ENCODE measurements at places on chromosomes 2 and 18.
A peak's percentile ranks its signal among the peaks of the same experiment; 100 is the strongest.

DNA sequence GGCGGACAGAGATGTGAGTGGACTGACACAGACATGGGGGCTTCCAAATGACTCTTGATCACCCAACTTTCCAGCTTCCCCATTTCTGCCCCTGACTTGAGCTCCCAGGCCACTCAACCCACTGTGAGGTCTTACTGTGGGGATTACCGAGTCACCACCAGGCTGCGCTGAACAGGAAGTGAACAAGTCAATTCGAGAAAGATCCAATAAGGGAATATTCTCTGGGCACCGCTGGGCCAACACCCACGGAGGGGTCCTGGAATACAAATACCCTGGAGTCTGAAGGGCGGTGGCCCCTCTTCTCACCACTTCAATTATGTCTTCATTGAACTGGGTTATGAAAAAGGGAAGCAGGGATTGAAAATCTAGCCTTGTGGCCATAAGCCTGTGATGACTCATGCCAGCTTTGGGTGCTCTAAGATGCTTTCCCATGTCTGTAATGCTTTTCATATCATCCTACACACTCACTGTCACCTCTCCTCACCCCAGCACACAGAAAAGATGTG is 37.7 kb downstream of the BCL11A start:
- DNase-seq: no peak

DNA sequence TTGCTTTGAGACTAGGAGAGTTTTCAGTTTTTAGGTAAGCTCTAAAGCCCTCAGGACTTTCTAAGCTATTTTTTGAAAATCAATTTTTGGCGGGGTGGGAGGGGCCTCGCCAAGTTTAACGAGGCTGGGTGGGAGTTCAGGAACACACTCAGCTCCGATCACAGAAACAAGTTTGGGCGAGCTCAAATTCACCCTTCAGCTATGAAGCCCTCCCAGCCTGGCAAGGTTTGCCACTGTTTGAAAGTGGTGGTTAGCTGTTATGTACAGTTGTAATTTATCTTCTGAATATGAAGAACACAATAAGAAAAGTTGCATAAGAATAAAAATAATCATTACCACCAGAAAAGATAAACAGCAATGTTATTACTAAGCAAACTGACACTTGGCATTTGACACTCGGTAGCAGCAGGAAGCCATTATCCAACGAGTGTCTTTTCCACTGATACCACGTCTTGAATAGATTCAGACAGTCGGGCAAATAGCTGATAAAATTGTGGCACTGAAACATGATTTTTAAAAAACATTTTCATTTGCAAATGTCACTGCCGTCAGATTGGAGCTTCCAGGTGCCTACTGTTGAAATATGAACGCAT is 59.8 kb downstream of the KCTD1 start:
- DNase-seq: no peak

DNA sequence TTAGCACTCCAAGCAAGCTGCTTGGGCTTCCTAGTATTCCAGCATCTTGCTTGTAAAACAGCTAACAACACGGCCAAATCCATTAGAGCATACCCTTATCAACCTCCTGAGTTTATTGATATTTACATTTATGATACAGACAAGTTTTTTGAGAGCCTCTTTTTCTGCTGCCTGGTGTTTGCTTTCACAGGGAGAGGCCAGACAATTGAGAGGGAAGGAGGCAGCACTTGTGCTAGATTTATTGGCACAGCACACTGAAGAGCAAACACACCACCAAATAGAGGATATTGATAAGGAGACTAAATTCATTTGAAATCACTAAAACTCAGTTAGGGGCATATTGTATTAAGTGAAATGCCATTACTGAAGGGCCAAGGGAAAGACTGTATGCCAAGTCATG is 1142.3 kb upstream of the FANCL start:
- no peak for DNase-seq

GRCh38 chr2:160394153-160394552 is 99.5 kb downstream of the RBMS1 start:
- no peak for DNase-seq

DNA sequence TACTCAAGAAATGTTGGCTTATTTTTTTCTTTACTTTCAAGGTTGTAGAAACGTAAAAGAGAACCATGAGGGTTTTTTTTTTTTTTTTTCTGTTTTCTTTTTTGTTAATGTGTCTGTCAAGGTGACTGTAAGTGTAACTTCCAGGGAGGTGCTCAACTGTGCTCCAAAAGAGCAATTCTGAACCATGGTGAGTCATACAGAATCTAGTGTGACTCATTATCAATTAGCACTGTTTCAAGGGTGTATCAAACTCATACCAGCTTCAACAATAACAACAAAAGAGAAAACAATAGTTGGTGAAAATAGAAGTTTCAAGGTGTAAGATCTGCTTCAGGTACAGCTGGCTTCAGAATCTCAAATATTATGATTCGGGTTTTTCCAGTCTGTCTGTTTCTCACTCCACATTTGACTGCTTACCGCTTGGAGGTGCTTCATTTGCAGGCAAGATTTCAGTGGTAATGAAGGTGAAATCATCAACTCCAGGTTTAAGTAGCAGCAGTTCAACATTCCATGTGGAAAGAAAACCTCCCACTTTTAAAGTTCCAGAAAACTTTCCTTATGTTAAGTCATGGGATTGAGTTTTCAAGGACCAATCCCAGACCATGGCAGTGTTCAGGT is 850.6 kb downstream of the CNTNAP5 start:
- DNase-seq: no peak

DNA sequence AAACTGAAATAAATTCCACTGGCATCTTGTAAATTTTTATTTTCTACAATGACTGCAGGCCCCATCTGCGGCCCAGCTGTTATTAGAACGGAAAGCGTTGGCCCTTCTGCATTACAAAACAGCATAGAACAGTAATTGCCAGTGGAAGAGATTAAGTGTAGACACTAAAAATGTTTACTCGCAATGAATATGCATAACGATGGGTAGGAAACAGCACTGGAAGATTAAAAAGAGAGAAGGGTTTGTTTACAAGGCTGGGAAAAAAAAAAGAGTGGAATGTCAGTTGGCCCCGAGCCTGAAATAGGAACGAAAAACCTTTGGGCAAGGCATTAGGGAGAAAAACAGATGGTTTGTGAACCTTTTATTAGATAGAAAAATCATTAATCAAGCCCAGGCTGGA is 275.9 kb upstream of the TCF4 start:
- no peak for DNase-seq

DNA sequence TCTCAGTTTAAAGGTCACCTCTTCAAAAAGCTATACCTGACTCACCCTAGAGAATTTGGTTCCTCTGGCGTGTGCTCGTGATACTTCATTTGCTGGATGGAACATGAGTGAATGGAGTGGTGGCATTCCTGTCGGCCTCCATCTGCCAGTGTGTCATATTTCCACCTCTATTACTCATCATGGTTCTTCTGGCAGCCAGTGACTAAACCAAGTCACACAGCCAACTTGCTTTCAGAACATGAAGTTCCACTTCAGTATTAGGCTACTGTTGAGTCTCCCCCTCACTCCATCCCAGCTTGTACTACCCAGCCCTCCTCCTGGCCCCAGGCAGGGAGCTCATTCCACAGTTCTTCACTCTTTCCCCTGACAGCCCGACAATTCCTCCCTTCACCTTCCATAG is 169.8 kb downstream of the MREG start:
- no peak for DNase-seq

GRCh38 chr2:15971831-15972522 is 31.6 kb downstream of the MYCN start:
- DNase-seq: no peak

- DNase-seq: no peak
Measured at GRCh38 chr2:199336546-199336945, 121.2 kb downstream of the SATB2 start.

- DNase-seq: no peak
Measured at GRCh38 chr18:26821181-26821580, 44.3 kb downstream of the AQP4 start.

DNA sequence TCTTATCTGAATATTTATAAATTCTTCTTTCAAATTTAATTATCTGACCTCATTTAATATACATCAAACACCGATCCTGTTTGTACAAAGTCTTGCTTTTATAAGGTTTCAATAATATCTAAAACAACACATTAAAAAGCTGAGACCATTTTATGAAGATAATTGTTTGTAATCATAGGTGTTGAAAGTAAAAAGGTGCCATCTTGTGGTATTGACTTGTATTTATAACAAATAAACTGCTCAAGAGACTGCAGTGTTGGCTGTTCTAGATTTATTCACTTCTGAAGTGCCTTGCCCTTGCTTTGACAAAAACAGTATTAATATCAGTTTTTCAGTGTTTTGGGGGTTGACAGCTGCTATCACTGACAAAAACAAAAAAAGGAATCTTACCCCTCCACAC is 286.8 kb upstream of the HNMT start:
- DNase-seq: no peak

DNA sequence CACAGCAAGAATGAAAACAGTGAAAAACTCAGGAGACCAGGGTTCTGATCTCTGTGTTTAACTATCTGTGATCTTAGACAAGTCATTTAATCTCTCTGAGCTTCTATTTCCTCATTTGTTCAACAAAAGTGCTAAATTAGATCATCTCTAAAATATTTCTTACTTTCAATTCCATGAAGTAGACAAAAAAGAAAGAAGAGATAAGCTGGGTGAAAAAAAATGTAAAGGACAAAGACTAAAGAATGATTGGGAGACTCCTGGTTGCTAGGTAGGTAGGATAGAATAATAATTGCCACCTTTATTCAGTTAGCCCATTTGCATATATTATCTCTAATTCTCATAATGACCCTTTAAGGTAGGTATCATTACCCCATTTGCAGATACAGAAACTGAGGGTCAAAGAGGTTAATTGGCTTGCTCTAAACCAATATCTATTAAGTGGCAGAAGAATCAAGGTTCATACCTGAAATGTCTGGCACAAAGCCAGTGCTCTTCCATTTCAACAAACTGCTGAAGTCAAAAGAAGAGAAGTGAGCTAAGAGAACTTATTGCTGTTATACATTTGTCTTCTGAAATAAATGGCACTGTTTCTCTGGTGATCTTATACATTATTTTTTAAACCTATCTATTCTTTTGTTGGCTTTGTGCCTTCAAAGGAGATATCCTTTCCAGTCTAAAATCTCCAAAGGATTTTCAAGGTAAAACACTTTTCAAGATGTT is 141.7 kb downstream of the OTX1 start:
- DNase-seq: no peak

DNA sequence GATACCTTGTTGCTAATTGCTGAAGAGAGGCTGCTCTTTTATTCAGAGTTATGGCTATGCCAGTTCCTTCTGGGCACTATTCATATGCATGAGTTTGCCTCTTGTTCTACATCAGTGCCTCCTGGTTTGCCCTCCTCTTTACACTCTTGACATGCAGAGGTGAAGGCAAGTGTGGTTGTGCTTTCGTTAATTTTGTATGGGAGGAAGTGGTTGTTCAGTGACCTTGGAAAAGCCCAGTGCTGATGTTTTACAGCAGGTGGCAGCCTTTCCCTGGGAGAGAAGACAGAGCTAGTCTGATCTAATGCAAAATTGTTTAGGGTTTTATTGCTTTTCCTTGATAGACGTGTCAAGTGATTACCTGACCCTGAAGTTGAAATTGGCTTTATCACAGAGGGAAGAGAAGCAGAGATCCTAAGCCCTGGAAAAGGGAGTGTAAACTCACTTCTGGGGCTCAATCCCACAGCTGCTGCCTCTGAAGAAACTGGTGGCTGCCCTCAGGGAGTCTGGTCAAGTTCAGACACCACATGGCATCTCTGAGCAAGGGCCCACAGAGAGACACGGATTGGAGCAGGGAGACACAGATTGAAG is 30.5 kb upstream of the VPS54 start:
- DNase-seq: peak; percentile 63

- DNase-seq: no peak
Measured at GRCh38 chr2:38174646-38175423, 98.9 kb upstream of the CYP1B1 start.

DNA sequence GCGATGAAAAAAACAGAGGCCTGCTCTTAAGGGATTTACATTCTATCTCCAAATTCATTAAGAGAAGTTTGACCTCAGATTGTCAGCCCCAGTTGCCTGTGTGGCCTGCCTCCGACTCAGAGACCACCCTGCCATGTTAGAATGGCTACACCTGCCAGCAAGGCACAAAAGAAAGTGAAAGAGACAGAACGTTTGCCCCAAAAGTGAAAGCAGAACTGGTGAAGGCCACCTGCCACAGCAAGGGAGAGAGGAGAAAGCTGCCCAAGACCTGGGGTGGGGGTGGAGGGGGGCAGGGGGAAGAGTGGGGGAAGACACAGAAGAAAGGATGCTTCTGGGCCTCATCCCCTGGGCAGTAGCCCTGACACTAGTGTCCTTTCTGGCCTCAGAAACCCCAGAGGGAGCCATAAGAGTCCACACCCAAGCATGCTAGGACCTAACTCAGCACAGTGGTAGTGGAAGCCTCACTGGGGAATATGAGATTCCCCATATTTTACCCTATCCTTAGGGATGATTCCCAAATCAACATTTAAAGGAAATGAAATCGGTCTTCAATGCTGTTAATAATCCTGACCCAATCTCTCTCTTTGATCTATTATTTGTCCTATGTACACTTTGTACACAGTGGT is 389.7 kb downstream of the TXNL1 start:
- no peak for DNase-seq

- DNase-seq: no peak
Measured at GRCh38 chr2:196723571-196723970, 75.9 kb downstream of the GTF3C3 start.

GRCh38 chr2:24047703-24048033 is 477 bp upstream of the WDCP start:
- DNase-seq: no peak

DNA sequence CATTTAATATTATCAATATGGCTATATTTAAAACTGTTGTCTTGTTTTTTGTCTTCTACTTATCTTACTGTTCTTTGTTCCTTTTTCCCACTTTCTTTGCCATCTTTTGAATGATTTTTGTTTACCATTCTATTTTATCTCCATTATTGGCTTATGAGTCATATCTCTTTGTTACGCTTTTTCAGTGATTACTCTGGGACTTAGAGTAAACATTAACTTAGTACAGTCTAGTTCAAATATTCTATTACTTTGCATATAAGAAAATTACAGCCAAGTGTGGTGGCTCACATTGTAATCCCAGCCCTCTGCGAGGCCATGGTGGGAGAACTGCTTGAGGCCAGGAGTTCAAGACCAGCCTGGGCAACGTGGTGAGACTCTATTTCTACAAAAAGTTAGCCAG is 26.1 kb downstream of the ADCY3 start:
- no peak for DNase-seq

- DNase-seq: no peak
Measured at GRCh38 chr2:9539531-9539930, 16.1 kb downstream of the ADAM17 start.

GRCh38 chr2:98376996-98377395 is 30.7 kb downstream of the CNGA3 start:
- no peak for DNase-seq
